ENCODE measurements at places on chromosomes 6 and 20.

GRCh38 chr6:20564777-20565176, 30.5 kb downstream of the CDKAL1 start:
- DNase-seq: no peak

- DNase-seq: no peak
Observed at GRCh38 chr6:146896062-146896813, 297.5 kb downstream of the ADGB start.

GRCh38 chr20:62252342-62252966, 14.1 kb downstream of the OSBPL2 start:
- no peak for DNase-seq

DNA sequence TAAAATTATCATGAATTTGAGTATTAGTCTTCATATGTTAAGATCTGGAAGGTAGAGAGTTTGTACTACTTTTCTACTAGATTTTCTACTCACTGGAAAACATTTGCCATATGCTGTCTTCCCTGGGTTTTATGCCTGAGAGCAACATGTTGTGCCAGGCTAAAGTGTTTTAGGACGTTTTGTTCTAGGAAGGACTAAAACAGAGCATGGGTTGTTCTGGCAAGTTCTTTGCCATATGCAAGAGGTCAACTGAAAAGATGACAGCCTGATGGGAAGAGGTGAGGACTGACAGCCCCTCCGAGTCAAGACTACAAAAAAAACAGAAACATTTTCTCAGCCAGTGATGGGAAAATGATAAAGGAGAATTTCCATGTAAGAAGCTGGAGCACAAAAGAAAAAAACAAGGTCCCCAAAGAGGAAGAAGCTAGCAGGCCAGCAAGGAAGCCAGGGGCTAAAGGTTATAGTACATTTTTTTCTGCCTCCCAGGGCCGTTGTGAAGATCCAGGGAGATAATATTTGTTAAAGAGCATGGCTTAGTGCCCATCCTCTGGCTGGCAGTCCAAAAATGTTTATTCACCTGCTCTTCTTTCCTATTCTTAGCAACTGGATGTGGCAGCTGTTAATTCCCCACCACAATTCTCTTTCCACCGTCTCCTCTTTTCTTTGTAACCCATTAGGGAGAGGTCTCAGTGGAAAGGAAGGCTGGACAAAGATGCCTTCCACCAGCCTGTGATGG, 7.8 kb downstream of the SCGN start:
- DNase-seq: no peak

DNA sequence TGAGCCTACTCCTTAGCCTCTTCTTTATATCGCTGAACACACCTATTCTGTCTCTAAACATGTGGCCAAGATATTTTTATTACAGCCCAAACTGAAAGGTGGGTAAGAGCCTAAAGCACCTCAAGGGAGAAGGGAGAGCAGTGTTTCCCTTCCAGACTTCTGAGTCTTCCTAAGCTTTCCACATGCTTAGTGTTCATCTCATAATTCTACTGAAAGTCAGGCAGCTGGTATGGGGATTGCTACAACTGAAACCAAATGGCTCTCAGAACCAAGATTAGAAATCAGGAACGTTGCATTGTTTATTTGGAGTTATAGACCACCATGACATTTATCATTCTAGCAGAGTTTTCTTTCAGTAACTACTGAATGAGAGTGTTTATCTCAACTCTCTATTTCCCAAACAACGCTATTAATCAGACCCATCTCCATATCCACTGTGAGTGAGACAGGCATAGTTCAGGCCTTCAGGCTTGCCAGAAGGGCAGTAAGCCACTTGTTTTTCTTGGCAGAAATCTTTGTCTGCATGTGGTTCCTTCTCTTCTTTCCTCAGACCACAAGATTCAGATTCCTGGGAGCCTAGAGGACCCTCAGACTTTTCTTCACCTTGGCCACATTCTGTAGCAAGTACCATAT, 22.8 kb downstream of the VGLL2 start:
- no peak for DNase-seq

- no peak for DNase-seq
Observed at GRCh38 chr6:114740547-114740946, 397.7 kb upstream of the HS3ST5 start.

GRCh38 chr6:47159763-47160162, 117.6 kb upstream of the ADGRF1 start:
- DNase-seq: no peak

DNA sequence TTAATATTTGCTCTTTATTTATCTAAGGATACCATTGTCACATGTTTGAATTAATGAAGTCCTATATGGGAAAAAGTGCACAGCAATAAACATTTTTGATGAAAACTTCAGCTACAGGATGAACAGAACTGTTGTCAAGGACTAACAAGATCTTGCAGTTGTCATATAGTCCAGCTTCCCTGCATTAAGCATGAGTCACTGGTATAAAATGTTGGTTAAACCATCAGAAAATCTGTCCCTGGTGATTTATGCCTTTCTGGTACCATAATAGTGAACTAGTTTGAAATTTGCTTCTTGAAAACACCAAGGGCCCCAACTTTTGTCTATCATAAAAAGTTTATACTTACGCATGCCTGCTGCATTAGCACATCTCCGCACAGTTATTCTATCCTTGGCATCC, 60.4 kb upstream of the RSPO3 start:
- DNase-seq: no peak

DNA sequence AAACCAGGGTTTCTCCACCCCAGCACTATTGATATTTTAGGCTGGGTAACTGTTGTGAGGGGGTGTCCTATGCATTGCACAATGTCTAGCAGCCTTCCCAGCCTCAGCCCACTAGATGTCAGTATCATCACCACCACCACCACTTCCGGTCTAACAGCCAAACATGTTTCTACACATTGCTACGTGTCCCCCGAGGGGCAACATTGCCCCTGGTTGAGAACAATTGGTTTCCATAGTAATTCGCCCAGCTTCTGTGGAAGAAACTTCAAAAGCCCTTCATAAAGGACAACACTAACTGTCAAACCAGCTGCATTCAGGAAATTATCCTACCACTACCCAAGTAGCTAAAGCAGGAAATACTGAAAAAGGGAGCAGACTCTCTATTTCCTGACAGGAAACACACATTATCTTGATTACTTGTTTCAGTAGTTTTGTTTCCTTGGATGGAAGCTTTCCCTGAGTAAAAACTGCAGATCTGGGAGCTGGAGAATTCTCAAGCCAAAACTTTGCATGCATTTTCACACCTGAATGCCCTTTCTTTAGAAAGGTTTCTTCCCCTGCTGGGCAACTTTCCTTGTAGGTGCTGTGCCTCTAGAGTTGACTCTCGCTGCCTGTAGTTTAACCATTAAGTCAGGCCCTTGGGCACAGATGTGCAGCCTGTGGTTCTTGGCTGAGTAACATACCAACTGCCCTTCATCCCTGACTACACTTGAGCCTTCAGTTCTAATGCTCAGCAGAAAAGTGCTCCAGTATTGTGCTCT, 23.6 kb downstream of the PKHD1 start:
- DNase-seq: peak; percentile 68

DNA sequence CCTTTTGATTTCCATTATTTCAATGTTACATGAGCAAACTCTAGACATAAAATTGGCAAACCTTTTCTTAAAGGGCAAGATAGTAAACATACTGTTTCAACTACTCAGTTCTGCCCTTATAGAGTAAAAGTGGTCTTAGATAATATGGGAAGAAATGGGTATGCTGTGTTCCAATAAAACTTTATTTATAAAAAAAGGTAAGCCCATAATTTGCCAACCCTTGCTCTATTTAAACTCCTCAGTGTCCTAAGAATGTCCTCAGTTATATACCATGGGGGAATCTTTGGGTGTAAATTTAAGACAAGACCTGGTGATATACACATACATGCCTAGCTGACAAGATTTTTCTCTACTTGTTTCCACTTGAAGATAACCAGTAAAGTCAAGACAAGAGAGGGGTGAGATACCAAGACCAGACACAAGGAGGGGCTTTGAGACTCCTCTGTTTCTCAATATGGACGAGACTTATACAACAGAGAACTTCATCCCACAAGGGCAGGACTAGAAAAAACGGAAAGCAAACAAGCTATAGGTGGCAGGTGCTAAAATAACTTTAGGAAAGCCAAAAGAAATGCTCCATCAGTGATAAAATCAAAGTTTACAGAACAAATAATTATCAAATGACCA, 10.5 kb downstream of the SNX3 start:
- no peak for DNase-seq

DNA sequence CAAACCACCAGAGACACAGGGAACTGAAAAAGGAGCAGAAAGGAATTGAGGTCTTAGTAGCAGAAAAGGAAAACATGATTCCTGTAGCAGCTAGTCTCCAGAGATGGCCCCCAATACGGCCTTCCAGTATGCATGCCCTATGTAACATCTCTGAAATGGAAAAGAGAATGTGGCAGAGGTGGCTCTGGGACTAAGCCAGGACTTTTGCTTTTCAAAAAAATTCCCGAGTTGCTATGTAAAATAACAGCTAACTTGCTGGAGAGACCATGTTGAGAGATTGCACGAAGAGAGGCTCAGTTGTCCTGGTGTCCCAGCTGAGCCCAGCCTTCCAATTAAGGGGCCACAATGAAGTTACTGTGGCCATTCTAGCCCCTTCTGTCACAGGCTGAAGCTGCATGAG, 27.7 kb downstream of the IL20RA start:
- DNase-seq: no peak

DNA sequence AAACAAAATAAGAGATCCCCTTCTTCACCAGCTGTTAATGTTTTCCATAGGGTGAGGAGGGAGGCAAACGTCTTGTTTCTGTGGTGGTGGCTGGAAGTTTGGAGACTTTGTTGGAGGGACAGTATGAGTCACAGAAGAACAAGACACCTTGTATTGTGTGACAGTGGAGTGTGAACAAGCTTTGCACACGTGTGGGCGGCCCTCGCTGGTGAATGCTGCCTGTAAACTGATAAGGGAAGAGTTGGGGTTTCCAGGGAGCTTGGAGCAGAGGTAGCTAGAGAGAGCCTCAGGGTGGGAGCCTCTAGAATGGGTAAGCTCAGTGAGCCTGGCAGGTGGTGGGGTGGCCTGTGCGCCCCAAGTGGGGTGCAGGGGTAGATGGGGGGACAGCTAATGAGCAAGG, 78.3 kb downstream of the ZDHHC14 start:
- peak; percentile 70 for DNase-seq

DNA sequence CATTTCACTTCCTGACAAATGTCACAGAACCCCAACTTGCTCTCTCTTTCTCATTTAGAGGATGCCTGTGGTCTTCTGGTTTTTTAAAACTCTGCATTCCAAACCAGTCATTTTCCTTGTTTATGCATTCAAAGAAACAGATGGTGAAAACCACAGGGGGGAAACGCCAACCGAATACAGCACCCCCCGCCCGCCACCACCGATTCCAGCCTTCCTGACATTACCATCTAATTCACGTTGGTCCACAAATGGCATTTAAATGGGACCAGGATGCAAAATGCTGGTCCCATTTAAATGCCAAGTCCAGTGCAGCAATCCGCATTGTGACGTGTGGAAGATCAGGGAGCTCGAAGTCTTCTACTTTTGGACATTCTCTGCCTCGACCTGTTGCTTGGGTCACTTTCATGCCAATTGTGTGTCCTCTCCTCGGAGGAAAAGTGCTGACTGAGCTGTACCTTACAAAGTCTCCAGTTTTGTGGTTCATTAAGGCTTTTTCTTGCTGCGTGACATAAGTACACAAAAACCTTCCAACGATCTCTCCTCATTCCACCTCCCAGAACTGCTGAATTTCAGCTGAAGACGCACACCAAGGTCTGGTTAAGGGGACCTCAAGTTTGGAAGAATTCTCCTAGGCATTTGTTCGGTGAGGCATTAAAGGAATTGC, 35.8 kb downstream of the NEDD9 start:
- DNase-seq: no peak

DNA sequence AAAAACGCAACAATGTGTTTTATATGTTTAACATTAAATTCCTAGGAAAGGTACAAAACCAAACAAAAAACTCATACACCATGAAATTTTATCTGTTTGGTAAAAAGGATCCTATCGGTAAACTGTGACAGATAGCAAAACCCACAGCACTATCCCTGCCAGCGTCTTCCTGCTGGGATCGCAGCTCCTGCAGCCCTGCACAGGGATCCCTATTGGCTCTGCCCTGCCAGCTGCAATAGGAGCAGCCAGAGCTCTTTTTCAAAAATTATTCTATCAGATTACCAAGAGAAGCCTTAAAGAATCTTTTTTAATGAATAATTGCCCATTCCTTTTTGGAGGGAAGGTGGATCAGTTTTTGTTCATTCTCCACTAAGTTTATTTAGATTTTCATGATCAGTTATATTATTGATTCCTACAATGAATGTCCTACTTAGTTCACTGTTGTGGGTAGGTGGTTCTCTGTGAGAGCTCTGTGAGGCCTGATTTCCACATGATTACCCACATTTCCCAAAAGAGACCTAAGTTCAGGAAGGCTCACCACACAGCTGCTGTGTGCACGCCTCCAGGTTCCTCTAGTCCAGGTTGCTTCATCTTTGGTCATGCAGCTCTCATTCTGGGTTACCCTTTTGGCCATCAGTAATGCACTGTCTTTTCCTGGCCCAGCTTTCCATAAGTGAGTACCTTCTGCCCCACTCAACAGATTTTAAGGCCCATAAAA, 293.8 kb downstream of the FRK start:
- DNase-seq: no peak

GRCh38 chr20:15547119-15547518, 1026.1 kb downstream of the KIF16B start:
- no peak for DNase-seq

GRCh38 chr20:63151554-63152321, 64.2 kb downstream of the YTHDF1 start:
- no peak for DNase-seq

DNA sequence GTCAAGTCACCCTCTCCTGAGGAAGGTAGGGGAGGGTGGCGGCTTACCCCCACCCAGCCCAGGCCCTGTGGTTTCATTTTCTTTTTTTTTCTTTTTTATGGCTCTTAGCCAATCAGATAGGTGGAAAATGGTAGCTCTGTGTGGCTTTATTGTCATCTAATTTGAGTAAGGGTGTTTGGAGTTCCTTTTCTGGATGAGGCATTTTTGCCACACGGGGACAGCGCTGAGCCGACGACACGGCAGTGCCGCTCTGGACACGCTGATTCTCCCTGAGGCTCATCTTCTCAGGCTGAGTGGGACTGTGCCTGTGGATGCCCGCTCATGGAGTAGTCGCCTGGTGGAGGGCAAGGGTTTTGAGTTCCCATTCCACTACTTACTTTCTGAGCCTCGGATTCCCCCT, 37.6 kb upstream of the ANGPT4 start:
- DNase-seq: no peak

DNA sequence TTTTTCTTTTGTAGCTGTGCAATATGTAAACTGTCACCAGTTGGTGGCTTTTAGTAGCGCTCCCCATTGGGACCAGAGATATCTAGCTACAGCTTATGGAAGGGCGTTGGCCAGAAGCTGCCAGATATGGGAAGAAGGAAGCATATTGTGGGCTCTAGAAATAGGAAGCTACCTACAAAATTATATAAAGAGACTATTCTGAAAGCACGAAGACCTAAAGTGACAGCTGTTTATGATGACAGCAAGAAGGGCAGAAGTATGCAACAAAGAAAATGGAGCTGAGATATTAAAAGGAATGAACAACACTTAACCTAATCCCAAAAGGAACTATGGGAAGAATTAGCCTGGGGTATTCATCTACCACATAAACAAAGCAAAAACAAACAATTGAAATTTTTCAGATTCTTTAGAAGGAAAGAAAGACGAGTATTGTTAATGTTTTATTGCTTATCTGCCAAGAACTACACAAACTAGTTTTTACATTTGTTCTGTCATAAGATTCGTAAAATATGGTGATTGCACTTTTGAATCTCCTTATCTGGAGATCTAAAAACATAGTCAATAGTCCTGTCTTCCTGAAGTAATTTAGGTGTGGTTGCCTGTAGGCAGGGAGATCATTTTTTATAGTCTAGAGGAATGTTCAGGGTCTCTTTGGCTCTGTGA, 81.6 kb downstream of the NCOA7 start:
- no peak for DNase-seq
